ENCODE measurements at places on chromosomes 2 and 18.

- DNase-seq: no peak
These were observed 177.9 kb upstream of the ARL4C start for GRCh38 chr2:234674781-234675201.

DNA sequence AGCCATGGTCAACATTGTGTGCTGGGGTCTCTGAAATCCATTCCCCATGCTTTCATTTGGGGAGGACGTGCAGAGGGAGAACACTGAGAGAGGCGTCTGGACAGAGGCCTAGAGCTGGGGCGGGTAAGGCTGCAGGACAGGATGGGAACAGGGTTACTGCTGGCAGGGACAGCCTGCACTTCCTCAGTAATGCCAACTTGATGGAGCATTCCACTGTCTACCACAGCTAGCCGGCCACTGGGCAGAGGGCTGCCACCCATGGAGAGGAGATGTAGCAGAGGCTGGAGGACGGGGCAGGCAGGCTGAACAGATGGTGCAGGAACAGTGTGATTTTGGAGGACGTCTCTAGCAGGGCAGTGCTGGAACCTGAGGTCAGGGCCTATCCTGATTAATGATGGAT is 29.3 kb downstream of the MRPL33 start:
- no peak for DNase-seq

- DNase-seq: no peak
These were observed 244.3 kb downstream of the FAM210A start for GRCh38 chr18:13481820-13482617.

DNA sequence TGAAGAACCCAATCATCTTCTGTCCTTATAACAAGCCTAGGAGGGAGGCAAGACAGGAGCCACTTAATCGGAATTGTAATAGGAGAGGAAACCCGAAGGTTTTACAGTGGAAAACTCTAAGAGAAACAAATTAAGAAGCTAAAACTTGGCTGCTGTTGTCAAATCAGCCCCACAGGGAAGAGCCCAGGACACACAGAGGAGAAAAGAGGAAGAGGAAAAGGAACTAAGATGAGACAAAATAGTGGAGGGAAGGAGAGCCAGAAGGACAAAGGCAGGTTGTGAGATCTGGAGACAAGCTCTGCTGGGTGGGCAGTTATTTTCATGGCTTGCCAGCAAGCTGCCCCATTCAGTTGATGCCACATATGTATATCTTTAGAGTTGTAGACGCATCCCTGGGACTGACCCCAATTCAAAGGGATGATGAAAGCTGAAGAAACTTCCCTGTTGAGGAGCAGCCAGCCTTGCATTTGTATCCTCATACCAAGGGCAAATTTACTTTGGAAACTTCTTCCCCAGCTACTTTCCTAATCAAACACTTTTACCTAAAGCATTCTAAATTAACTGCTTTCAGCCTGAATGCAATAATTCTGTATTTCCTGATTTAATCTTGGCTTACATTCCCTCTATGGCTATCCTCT is 499.8 kb upstream of the MEIS1 start:
- DNase-seq: no peak

GRCh38 chr18:52286675-52287074 is 53.3 kb upstream of the DCC start:
- DNase-seq: no peak

DNA sequence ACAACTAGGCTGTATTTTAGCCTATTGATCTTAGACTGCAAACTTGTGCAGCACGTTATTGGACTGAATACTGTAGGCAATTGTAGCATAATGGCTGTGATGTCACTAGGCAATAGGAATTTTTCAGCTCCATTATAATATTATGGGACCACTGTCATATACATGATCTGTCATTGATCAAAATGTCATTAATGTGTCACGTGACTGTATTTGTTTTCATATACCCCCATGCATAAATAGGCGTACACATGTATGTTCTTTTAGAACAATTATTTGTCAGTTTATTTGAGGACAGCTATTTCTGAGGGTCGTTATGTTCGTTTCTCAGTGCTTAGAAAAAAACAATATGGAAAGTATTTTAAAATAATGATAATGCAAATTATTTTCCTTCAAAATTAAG is 111.9 kb upstream of the CDH2 start:
- no peak for DNase-seq

DNA sequence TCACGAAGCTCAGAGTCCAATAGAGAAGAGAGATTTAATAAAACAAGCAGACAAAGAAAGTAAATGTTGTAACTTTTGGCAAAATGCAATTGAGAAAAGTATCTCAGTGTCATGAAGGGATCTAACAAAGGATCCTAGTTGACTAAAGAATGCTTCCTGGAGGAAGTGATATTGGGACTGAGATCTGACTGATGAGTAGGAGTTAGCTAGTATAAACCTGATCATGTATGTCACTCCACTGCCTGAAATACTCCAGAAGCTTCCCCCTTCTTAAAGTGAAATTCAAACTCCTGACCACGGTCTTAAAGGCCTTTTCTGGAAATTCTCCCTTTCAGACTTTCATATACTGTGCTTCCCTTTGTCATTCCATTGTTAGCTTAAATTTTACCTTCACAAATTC is 1102.4 kb upstream of the ZEB2 start:
- no peak for DNase-seq

- DNase-seq: no peak
These were observed 115.1 kb downstream of the ALPK2 start for GRCh38 chr18:58513615-58514335.

DNA sequence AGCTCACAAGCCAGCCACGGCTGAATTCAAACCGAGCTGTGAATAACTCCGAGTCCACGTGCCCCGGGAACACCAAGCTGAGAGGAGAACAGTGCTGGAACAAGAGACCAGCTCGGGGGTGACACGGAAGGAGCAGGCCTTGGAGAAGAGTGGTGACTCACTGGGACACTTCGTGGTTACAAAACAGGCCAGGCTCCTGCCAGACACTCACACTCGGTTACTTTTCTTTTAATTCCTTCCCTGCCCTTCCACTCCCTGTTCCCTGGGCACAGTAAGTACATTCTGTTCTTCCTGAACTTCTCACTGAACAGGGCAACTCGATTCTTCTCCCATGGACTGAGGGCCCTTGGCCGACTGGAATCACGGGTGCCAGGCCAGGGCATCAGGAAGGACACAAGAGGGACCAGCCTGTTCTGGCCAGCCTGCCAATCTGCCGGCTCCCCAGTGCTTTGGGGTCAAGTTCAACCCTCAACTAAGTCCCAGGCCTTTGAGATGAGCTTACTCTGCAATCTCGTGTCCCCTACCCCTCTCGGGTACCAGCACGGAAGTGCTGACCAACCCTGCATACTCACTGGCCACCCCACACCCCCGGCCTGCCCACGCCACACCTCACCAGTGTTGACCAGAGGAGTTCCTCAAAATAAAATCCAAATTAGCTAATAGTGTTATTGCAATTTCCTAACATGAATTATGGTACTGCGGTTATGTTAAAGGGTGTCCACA is 87.5 kb downstream of the TFCP2L1 start:
- DNase-seq: peak; percentile 74

DNA sequence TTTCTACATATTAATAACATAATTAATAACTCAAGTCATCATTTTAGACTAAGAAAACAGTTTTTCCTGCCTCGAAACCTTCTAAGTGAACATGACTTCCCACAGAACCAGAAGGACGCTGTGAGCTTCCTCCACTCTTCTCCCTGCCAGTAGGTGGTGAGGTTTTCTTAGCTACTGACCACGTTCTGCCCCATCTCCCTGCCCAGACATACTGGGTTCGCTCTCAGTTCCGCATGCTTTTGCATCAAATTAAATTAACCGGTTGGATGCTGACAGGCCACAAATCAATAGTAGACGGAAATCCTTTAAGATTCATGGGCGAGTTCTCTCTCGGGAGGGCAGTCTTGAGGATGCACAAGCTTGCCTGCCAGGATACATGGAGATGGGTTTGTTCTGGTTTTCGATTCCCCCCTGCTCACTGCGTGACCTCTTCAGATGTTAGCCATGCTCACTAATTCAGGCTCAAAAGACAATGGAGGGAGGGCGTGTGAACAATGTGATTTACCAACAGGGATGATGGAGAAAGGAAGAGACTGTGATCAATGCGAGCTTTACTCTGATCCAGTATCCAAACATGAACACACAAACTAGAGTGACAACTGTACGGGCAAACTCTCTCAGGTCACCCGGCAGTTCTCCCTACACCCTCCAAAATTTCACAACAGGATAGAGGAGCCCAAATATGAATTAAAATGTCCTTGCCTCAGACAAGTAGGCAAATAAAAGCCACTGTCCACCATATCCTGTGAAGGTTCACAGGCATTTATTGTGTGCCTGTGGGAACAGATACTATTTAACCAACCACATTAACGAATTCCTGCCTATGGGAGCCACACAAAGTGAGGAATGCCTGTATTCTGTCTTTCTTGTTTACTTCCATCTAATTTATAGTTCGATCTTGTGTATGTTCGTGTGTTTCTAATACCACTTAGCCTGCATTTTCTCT is 375.7 kb downstream of the EIPR1 start:
- DNase-seq: peak; percentile 21

GRCh38 chr2:157936406-157936805 is 60.3 kb upstream of the ACVR1 start:
- no peak for DNase-seq

DNA sequence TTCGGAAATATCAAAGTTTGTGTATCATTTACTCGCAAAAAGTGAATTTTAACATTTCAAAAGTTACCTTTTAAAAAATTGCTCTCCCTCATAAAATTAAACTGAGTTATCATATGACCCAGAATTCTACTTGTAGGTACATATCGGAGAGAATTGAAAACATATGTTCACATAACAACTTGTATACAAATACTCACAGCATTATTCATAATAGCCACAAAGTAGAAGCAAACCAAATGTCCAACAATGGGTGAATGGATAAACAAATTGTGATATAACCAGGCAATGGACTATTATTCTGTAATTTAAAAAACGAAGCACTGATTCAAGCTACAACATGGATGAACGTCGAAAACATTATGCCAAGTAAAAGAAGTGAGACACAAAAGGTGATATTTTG is 412.0 kb upstream of the TCF4 start:
- DNase-seq: no peak

DNA sequence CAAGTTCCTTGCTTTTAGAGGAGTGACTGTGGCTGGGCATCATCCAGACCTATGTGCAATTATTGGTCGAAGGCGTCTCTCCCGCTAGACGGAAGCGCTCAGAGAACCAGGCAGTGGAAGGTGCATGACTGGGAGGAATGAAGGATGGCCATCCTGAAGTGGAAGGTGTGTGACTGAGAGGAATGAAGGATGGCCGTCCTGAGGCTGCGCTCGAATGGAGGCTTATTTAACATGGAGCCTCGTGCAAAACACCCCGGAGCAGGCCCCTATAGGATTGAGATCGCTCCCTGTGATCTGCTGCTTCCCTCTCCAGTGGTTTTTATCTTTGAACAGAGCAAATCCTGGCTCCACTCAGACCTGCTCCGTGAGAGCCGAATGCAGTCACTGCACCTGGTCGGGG is 140.2 kb upstream of the ID2 start:
- no peak for DNase-seq

GRCh38 chr18:4430836-4431235 is 24.3 kb downstream of the DLGAP1 start:
- no peak for DNase-seq

- no peak for DNase-seq
These were observed 246.7 kb downstream of the DLGAP1 start for GRCh38 chr18:4208366-4208765.

- no peak for DNase-seq
These were observed 71.0 kb downstream of the EVA1A start for GRCh38 chr2:75489721-75490120.

DNA sequence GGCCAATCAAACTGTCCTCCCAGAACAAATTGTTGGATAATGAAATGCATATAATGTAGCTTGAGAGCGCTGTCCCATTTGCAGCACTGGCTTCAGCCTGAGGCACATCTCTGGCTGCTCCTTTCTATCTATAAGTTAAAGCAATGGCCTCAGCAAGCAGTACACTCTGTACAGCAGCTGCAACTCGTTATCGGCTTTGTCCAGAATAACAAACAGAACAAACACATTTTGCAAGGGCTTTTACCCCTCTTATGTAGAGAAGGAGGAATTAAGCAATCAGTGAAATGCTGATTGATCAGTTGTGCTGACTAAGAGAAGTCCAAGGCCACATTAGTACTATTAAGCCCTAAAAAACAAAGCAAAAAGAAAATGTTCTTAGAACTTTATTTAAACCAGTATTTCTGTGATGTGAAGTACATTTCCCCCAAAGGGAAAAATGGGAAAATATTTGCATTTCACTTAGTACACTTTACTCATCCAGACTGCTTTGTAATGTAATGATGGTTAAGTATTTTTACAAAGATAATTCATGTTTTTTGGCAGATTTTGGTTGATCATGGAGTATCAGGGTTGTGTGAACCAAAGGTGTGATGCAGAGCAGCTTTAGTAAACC is 15.0 kb upstream of the CPS1 start:
- DNase-seq: no peak

GRCh38 chr2:203741566-203741965 is 35.1 kb downstream of the CD28 start:
- DNase-seq: no peak

- no peak for DNase-seq
These were observed 58.8 kb downstream of the RNF144A start for GRCh38 chr2:6975988-6976387.

- no peak for DNase-seq
These were observed 24.8 kb downstream of the PID1 start for GRCh38 chr2:229246334-229246733.

- DNase-seq: no peak
These were observed 53.9 kb downstream of the TMEM18 start for GRCh38 chr2:623130-623922.

DNA sequence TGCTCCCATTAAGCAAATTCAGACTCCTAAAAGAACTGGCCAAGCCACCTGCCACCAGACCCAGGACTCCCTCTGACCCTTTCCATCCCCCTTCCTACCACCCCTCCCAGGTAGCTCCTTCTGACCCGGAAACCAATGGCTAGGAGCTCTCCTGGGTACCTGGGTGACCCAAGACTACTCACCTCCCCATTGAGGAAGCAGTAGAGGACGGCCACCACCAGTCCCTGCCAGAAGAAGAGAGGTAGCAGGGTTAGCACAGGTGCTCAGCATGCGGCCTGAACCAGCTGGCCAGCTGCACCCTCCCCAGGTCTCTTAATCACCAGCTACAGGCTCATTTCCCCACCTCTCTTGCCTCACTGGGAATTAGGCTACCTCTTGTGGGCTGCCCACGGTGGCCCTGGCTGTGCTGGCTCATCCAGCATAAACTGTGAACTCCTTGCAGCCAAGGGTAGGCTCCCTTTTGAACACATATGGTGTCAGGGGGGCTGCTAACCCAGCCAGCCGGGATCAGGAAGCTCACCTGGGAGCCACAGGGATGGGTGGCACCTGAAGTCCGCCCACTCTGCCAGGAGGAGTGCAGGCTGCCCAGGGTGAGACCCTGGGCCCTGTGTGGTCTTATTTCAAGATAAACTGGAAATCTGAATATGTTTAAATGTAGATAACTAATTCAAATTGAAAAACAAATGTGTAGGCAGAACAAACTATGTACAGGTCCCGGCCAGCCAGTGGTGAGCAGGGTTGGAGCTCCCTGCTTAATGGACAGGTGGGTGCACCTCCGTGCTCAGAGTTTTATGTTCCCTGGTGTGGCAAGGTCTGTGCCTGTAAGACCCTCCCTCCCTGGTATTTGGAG is 9.9 kb downstream of the TMEM37 start:
- no peak for DNase-seq

Data from midbrain (tissue), 1 donor.